Stimulated activated CD4-positive, alpha-beta T cell treated with anti-CD3 and anti-CD28 coated beads, Interleukin-12 subunit alpha, Interleukin-12 subunit beta, amount 100 ng/mL, for 24 hours (primary cell): ENCODE measurements at places on chromosomes 6 and 20.

DNA sequence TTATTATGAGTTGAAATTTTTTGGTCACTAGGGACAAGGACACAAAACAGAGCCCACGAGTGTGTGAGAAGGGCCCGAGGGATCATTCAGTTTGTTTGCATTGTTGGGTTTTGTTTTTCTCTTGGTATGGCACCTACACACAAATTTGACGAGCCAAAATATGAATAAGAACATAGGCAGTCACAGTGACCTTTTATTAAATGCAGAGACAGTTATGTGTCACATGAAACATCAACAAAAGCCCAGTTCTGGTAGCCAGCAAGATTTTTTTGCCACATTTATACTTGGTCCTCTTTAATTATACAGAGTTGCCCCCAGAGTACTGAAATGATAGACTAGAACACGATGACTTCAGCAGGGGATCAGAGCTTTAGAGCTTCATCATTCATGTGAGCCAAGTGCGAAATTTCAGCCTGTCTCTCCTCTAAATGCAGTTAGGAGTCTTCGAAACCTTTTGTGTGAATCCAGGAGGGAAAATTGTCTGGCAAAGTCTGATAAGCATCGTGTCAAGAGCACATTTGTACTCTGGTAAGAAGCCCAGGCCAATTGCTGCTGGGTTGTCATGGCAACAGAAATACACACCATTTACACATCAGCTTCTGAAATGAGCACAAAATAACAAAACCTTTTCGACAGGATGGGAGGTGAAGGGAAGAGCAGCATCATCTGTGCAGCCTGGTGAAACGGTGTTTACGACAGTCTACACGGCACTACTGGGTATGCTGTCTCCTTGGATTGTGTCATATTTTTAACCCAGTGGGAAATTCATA, 79.2 kb upstream of the RIPOR2 start:
- no peak for DNase-seq

DNA sequence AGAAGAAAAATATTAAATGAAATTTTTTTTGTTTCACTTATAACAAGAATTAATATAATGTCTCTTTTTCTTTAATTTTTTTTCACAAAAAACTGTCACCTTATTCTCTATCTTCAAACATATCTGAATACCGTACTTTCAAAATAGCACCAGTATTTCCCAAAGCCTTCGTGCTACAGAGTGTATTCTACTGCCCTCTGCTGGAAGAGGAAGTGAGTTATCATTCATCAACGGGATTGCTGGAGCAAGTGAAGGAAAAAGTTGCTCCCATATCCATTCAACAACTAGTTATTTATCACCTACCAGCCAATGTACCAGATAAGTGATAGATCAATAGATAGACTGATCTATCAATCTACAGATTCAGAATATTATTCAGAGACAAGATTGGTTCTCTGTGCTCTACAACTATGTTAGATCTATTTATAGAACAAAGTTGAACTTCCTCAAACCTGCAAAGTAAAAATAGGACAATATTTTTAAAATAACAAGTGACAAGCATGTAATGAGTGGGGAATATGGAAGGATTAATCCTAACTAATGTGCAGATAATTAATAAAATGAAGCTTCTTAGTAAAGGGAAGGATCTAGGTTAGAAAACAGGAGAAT, 26.7 kb upstream of the TFAP2B start:
- DNase-seq = no peak

DNA sequence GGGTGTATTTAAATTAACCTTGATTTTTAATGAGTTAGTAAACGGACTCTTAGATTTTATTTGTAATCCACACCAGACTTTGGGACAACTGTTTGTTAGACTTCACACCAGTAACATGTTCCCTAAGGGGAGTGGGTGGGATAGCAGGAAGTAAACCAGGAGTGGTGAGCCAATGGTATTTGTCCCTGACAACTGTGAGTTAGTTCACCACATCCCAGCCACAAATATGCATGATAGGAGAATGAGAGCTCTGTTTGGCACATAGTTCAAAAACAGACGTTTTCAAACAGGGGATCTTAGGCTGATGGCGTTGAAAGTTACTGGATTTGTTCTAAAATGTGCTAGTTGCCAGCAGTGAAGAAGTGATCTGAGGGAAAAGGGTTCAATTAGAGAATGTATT, 18.7 kb upstream of the COL10A1 start:
- no peak for DNase-seq

DNA sequence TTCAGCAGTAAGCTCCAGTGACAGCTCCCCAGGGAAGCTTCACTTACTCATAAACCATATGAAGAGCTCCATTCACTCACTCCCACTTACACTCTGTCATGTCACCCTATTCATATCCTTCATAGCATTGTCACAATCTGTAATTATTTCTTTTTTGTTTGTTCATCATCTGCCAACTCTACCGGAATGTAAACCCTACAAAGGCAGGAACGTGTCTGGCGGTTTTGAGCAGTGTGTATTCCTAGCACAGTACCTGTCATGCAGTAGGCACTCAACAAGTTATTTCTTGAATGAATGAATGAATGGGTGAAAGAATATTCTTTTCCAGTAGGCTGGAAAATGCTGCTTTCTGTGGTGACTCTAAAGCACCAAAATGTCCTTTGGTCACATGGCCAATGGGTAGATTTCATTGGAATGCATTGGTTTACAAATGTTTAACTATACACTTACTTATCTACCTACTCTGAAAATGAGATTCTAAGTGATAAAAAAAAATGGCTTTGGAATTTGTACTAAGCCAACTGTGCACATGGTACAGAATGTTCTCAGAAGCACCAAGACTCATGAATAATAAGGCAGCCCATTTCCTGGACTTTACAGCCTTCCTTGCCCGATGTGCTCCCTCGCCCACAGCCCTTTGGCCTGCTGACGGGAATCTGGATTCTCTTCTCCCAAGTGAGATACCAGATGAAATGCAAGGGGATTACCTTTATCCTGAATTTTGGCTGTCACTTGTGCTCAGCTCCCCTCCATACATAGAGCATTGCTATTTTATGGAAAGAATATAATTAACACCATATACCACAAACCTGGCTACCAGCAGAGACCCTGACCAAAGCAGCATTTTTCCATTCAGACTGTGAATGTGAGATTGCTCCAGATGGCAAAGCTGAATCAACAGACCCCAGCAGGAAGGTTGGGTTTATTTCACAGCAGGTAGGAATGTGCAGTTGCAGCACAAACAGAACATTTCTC, 273.3 kb downstream of the ALDH8A1 start:
- no peak for DNase-seq

DNA sequence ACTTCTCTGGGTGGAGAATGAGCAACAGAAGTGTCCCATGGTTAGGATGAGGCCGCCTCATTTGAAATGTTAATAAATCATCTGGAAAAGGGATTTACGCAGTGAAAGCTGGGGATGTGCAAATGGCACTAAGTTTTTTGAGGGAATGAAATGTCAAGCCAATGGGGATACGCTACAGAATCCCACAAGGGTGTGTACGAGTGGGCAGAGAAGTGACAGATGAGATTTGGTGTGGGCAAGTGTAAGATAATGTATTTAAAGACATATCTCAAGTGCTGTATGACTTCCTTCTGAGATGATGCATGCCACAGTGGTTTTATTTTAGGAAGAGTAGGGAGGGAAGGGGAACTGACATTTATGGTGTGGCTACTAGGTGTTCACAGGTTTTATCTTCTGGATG, 100.6 kb downstream of the LRFN2 start:
- no peak for DNase-seq
